Kidney capillary endothelial cell (primary cell): ENCODE measurements at places on chromosomes 16 and 17.

DNA sequence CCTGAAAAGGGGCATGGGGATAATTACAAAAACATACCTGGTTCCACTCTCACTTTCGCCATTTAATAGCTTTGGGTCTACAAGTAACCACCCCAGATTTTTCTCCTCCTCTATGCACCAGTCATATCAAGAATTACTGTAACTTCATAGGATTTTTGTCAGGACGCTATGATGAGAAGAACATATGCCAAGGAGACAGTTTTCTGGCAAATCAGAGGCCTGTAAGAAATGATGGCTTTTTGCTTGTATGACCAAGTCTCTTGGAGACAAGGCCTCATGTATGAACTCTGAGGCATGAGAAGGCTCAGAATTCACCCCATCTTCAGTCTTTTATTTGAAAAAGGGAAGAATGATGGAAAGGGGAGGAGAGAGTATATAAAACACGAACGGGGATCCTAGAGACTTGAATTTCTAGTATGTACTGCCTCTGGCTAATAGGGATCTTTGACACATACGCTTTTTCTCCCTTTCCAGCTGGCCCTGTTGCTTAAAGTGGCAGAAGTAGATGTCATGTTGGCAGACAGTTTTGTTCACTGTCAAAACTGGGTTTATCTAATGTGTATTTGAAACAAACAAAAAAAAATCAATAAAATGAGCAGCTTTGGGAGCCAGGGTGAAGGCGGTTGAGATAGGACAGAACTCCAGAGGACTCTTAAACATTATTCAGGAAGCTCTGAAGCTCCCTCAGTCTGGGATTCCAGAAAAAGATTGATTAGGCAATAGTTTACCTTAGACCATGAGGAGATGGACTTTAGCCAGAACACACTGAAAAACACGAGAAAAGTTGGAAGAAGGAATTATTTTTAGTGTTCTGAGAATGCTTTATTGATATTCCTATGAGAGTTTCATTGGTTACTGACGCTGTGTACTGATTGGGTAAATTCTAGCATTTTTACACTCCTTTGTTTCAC, 656.6 kb downstream of the WWOX start:
- DNase-seq: no peak

- no peak for DNase-seq
These were observed 26.6 kb downstream of the IQCK start for GRCh38 chr16:19744670-19745069.

DNA sequence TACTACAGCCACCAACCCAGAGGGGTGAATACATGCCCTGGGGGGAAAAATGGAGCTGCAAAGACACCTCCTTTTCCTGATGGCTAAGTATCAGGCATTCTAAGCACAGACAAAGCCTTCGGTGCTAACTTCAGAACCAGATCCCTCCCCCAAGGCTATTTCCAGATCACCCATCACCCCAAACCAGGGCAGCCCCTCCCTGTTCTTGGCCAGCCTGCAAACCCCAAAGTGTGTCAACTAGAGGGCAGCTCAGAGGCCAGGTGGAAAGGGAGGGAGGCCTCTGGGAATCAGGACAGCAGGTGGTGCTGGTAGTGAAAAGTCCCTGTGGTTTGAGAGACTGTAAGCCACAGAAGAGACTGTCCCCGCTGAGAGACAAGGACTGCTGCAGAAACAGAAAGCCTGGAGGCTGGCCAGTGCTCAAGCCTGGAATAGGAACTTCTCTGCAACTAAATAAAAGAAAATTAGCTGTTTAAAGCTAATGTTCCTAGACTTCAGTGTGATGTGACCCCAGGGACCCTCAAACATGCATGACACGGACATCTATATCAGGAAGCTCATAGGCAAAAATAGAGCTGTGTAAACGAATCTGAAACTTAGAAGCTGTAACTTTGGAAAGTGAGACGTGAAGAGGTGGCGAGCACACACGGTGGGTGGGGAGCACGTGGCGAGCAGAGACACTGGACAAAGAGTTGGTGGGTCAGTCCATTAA, 9.1 kb downstream of the TUBG1 start:
- DNase-seq: no peak

GRCh38 chr17:48001197-48001596, 30.3 kb downstream of the CDK5RAP3 start:
- no peak for DNase-seq

GRCh38 chr17:51152766-51153209, 571 bp upstream of the NME1 start:
- DNase-seq: no peak

- DNase-seq: no peak
These were observed 88.7 kb downstream of the GRIN2A start for GRCh38 chr16:10093576-10093975.

DNA sequence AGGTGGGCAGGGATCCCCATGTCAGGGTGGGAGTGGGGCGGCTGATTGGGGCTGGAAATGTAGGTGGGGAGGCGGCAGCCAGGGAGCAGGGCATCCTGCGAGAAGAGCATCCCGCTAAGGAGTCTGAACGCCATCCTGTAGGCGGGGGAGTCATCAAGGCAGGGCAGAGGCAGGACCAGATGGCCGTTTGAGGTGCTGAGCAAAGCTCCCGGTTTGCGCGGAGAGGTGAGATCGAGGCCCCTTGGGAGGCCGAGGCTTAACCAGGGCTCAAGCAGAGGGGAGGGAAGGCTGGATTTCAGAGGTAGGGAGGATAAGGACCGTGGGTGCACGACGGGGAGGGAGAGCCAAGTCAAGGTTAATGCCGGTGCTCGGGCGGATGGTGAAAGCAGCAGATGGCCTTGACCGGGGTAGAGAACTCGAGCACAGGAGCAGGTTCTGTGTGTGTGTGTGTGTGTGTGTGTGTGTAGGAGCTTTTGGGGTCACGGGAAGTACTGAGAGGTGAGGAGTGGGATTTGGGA, 472 bp upstream of the NME2 start:
- no peak for DNase-seq

DNA sequence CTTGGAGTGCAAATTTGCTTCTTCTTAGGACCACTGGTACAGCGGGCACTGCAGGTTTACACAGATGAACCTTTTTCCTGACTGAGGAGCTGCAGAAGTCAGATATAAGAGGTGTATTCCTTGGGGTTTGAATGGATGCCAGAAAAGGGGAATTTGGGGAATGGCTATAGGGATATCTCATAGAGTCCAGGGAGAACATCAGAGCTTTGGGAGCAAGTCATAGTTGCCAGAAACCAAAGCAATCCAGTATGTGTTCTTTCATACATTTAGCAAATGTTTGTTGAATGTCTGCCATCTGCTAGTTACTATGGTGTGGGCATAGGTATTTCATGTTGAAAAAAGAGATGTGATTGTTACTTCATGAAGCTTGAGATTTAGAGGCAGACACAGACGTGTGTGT, 46.8 kb downstream of the MAP2K4 start:
- no peak for DNase-seq

DNA sequence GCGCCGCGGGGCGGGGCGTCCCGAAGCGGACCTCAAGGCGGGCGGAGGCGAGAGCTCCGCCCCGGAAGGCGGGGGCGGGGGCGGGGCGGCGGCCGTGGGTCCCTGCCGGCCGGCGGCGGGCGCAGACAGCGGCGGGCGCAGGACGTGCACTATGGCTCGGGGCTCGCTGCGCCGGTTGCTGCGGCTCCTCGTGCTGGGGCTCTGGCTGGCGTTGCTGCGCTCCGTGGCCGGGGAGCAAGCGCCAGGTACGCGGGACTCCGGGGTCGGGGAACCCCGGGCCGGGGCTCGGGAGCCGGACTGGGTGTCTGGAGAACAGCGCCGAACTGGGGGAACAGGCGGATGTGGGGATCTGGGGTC, at the start of gene TNFRSF12A:
Gene TNFRSF12A (plus strand): TSS at position 122 of the 357 bp plus-strand sequence. CDS start 30 bp downstream, at position 152.
- DNase-seq: peak; percentile 76

- no peak for DNase-seq
These were observed 44.5 kb upstream of the AKAP1 start for GRCh38 chr17:57040571-57040970.

- DNase-seq: no peak
These were observed 9.9 kb downstream of the FMNL1 start for GRCh38 chr17:45231481-45232116.

- DNase-seq: no peak
These were observed 9.6 kb downstream of the FHOD1 start for GRCh38 chr16:67237396-67238277.

DNA sequence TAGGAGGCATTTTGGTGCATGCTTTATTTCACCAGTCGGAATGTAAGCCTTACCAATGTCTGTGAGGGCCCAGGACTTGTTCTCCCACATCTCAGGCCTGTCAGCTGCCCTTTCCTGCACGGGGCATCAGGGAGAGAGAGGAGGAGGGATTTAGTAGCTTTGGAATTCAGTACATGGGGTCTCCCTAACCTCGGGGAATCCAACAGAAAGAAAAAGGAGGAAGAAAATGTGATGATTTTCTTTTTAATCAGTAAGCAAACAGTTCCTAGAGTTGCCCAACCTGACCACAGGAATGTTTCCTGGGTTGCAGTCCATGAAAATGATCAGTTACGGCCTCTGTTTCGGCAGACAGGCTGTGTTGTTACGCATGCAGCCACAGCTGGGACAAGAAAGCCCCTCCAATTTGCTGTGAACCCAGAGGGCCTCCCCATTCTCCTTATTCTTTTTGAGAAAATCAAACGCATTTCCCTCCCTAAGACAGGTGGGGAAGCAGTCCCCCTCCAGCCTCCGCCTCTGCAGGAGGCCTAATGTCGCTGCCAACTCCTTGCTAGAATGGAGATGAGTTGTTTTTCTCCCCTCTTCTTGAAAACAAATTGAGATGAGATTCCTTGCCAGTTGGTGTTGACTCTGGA, 53.1 kb upstream of the TANGO6 start:
- no peak for DNase-seq

- DNase-seq: no peak
These were observed 22.3 kb downstream of the BAIAP2 start for GRCh38 chr17:81057079-81057730.

DNA sequence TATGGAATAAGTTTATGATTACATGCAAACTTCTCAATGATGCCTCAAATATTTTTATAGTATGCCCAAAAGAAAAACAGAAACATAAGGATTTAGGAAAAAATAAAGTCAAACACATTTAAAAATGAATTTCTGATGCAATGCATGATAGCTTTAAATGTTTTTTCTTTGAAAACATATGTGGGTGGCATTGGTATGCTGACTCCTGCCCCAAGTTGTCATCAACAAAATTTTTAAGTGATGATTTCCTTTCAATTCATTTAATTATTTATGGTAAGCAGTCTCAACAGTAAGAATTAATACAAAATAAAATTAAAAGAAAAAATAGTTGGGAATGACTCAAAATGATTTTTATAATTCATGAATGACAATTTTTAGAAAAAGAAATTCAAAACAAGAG, 104.9 kb downstream of the CEP112 start:
- no peak for DNase-seq

GRCh38 chr17:6070913-6071511, 833 bp downstream of the WSCD1 start:
- no peak for DNase-seq

DNA sequence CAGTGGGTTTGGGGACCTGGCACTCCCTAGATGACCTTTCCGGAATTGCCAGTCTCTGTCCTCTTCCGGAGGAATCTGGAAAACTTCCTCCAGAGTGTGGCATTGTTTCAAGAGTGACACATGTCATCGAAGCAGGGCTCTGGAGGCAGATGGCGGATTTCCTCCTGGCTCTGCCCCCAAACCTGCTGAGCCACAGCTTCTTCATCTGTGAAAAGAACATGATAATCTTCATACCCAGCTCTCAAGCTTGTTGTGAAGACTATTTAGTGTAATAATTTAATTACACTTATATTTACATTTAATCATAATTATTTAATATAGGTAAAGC, 19.7 kb upstream of the TEX2 start:
- peak; percentile 80 for DNase-seq

GRCh38 chr17:2057760-2058585, 3.1 kb downstream of the HIC1 start:
- DNase-seq: no peak

- DNase-seq: no peak
These were observed 29.2 kb downstream of the DCAKD start for GRCh38 chr17:45022288-45022648.

DNA sequence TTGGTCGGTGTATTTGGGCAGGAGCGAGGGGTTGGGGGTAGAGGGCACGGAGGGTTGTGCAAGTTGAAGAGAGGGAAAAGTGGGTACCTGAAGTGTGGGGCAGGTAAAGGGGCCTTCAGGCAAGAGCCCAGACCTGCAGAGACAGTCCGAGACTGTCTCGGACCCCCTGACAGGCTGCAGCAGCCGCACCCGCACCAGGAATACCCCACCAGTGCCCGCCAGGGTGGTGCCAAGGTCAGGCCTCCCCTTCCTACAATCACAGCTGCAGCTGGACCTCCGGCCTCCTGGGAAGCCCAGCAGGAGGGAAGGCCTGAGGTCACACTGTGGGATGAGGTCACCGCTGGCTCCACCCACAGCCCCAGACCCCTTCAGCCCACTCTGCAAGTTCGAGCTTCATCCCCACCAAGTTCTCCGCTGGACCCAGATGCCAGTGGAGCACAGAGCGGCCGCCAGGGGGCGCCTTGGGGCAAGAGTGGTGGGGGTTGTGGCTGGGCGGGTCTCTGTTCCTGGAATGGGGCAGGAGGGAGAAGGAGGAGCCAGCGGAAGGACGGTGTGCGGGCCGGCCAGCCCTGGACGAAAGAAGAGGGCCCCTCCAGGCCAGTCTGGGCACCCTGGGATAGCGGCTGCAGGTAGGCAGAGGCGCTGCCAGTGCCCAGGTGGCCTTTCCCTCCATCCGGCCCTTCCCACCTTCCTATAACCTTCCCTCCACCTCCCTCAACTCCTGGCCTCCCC, at the start of gene HSD3B7:
Gene HSD3B7 (plus strand): TSS at position 539 of the 732 bp plus-strand sequence. CDS start 452 bp downstream, outside the sequence.
- peak; percentile 73 for DNase-seq

- DNase-seq: no peak
These were observed 59.2 kb downstream of the CYB5B start for GRCh38 chr16:69483611-69484010.

GRCh38 chr16:48087639-48088038, 68.2 kb downstream of the ABCC12 start:
- DNase-seq: no peak

- no peak for DNase-seq
These were observed 45.2 kb upstream of the GSG1L start for GRCh38 chr16:28108590-28109247.

DNA sequence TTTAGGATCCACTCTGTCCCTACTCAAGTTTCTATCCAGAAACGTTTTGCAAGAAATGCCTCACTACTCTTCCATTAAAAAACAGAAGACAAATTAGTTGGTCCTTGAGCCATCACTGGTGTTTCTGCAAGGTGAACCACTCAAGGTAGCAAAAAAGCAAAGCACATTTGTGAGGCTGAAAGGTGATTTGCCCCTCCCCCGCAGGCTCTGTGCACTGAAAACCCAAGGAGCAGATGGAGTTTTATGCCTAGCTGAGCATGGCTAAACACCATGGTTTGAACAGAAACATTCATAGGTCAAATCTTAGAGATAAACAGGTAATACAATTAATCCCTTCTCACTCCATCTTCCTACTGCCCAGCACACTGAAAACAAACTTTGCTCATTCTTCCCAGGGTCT, 538.2 kb upstream of the CDH5 start:
- DNase-seq: no peak

GRCh38 chr17:50593321-50593720, 32.8 kb downstream of the CACNA1G start:
- DNase-seq: no peak

DNA sequence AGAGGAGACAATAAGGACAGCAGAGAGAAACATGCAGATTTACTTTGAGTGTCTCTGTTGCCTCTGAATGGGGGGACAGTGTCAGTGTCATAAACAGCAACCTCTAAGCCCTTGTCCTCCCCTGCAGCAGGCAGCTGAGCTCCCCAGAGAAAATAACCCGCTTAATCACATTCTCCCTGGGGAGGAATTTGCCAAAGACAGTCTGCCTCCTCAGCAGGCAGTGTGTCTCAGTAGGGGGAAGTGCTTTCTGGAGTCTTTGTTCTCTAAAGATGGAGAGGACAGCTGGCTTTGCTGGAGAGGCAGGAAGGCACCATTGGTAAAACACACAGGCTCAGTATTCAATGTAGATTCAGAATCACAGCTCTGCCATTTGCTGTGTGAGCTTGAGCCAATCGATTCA, 16.1 kb downstream of the TEKT5 start:
- no peak for DNase-seq
